ENCODE measurements at places on chromosomes 7 and 10.

DNA sequence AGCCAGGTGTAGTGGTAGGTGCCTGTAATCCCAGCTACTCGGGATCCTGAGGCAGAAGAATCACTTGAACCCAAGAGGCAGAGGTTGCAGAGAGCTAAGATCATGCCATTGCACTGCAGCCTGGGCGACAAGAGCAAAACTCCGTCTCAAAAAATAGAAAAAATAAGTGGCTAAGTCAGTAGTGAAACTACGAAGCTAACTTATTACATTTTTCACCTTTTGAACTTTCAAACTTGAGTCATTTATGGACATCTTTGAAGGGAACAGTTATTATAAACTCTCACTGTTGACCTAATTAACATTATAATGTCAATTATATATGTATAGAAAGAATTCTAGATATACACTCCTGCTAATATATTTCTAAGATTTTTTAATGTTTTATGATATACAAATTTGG lies 541.5 kb upstream of the C7orf33 start:
- no peak for DNase-seq

DNA sequence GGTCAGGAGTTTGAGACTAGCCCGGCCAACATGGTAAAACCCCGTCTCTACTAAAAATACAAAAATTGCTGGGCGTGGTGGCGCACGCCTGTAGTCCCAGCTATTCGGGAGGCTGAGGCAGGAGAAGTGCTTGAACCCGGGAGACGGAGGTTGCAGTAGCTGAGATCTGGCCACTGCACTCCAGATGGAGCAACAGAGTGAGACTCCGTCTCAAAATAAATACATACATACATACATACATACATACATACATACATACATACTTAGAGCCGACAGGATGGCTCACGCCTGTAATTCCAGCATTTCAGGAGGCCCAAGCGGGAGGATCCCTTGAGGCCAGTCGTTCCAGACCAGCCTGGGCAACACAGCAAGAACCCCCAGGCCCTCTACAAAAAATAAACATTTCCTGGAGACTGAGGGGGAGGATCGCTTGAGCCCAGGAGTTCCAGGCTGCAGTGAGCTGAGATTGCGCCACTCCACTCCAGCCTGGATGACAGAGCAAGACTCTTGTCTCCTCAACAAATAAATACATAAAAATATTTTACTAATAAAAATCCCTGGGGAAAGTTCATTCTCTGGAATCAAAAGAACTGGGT lies 90.9 kb upstream of the TNRC18 start:
- no peak for DNase-seq

DNA sequence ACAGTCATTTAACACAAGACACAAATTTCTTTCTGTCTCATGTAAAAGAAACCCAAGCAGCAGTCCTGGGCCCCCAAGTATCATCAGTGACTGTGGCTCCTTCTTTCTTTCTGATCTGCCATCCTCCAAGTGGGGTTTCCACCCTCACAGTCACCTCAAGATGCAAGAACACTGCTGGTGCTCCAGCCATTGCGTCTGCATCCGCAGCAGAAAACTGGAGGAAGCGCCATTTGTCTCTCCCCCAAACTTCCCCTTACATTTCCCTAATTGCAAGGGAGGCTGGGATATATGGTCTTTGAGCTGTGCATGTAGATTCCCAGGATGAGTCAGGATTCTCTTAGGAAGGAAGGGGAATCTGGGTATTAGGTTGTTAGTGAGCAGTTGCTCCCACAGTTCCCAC lies 60.9 kb upstream of the GNA12 start:
- no peak for DNase-seq

DNA sequence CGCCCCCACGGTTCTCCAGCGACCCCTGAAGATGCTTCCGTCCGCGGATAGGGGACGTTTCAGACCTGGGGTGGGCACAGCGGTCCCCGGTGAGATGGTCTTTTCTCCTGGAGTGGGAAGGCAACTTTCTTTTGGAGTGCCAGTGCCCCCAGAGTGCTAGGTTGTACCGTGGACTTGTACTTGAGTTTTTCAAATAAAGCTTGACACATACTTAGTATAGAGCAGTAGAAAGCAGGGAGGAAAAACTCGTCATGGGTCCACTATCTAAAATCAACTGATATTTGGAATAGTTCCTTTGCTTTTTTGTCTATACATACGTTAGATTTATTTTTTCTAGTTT lies 28.4 kb downstream of the RBM20 start:
- DNase-seq = no peak

DNA sequence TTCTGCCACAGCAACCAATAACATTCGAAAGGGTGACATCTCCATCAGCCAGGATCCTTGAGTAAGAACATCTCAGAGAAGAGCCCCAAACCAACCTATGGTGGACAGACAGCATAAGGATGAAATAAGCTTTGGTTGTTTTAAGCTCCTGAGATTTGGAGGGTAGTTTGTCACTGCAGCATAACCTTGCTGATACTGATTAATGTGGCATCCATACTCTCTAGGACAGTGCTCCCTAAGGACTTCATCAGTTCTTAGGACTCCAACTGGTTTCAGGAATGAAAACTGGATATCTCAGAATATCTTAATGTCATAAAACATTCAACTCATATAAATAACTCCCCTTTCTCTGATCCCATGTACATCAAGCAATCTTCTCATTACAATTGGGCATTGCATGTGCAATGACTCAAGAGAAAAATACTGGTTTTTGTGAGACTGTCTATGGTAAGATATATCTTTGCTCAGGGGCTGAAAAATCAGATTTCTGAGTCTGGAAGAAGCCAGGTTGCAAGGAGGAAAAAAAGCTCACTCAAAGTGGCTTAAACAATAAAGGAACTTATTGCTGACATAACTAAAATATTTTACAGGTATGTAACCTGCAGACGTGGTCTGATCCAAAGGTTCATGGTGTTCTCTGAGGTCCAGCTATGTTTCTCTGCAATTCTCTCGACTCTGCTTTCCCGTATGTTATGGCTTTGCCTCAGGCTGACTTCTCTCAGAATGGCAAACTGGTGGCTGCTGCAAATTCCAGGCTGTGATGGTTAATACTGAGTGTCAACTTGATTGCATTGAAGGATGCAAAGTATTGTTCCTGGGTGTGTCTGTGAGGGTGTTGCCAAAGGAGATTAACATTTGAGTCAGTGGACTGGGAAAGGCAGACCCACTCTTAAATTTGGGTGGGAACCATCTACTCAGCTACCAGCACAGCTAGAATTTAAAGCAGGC lies 65.7 kb downstream of the RAB11FIP2 start:
- DNase-seq = no peak

GRCh38 chr7:28346676-28347363 lies 65.5 kb upstream of the CREB5 start:
- DNase-seq = no peak

- DNase-seq = no peak
Observed at GRCh38 chr10:114825513-114826253, 4.1 kb downstream of the FHIP2A start.

DNA sequence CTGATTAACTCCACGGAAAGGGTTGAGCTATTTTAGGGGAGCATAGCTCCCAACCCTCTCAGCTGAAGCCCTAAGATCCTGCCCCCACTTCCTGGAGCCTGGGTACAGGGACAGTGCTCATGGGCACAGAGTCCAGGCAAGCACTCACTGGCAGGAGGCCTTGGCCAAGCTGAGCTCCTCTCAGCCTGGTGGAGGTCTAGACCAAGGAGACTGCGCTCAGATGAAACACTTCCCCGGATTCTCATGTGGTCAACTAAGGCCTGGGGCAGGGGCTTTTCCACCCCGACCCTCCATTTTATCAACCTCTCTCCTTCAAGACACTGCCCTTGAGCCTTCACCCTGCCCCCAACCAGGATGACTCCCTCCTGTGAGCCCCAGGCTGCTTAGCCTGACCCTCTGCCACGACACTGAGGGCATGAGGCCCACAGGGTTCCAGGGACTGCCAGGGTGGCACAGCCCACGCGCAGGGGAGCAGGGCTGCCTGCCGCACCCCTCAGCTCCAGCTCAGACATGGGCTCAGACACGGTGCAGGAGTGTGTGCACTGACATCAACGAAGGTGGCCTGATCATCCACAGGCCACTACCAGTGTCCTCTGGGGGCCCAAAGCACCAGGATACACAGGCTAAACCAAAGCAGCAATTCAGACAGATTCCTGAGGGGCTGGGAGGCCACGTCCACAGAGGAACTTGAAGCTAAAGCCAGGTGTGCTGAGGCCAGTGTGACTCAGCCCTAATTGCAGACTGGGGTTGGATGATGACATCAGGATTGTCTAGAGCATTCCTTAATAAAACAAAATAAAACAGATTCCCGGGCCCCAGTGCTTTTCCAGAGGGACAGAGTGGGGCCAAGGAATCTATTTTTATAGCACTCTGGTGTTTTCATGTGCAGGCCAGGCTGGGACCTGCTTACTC lies 18.8 kb downstream of the CHAT start:
- DNase-seq = no peak

DNA sequence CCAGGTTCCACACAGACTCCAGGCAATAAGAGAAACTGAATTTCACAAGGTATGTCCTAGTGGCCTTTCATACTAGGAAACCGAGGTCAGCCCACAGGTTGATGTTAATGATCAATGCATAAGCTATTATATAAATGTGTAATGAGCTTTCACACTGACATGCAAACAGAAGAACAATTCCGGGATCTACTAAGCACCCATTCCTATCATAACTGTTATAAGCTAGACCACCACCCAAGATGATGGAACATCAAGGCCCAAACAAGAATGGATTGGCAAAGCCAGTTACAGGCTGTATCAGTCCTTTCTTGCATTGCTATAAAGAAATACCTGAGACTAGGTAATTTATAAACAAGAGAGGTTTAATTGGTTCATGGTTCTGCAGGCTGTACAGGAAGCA lies 15.2 kb downstream of the SORBS1 start:
- DNase-seq = no peak

DNA sequence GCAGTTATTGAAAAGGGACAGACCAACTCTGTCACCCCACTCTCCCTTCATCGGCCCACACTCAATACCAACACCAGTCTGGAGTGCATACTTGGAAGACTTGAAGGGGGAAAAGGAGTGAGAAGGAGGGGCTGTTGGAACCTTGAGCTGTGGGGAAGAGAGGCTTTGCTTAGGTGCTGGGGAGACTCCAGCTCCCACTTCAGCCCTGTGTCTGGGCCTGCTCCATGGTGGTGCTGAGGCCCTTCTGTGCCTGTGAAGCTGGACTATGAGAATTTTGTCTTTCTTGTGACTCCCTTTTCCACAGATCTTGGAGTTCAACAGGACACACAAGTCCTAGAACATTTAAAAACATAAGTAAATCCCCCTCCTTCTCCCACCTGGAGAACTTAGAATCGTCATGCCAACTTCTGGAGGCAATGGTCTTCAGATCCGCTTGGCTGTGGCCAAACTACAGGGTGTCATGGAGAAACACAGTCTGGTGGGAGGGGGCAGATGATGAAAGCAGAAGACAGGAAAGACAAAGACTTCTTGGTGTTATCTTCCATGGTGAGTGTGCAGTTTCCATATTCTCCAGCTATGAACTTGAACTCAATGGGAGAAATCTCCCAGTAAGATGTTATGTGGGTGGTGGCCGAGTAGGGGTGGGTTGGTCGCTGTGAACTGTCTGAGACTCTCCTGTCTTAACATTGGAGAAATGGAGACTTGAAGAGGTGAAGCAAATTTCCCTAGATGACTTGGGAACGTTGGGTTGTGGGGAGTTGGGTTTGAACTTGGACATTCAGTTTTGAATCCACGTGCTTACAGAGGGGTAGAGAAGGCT lies 18.4 kb upstream of the GIMAP8 start:
- DNase-seq = no peak

DNA sequence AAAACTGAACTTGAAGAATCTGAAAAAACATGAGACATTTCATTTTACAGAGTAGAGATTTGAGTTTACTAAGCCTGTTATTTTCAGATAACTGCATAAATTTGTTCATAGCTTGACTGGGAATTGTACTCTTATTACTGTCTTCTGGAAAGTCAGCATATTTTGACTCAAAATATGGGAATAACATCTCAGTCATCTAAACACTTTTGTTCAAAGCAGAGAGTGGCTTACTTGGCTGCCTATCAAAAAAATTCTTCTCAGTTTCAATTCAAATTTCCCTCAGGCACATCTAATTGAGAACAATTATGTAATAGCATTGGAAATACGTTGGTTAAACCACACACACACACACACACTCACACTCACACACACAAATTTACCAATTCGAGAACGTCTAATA lies 384.6 kb downstream of the ARL4A start:
- no peak for DNase-seq

- DNase-seq = no peak
Observed at GRCh38 chr10:78264361-78264760, 230.7 kb downstream of the RPS24 start.

- no peak for DNase-seq
Observed at GRCh38 chr10:4357911-4358310, 468.1 kb upstream of the AKR1E2 start.

- DNase-seq = no peak
Observed at GRCh38 chr7:37047260-37047659, 323.0 kb upstream of the AOAH start.

- DNase-seq = no peak
Observed at GRCh38 chr7:157300369-157300825, 36.4 kb upstream of the DNAJB6 start.

DNA sequence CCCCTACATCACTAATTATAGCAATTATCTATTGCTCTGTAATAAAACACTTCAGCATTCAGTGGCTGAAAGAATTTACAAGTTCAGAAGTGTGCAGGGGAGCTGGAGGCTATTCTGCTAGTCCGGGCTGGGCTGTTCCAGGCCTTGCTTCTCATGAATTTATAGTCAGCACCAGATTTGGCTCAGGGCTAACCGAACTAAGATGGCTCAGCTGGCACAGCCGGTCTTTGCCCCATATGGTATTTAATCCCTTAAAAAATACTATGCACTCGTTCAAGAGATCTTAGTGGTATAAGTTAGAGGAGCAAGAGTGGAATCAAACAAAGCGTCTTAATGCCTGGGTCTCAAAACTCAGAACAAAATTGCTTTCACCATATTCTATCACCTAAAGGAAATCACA lies 932.9 kb downstream of the XPNPEP1 start:
- no peak for DNase-seq

DNA sequence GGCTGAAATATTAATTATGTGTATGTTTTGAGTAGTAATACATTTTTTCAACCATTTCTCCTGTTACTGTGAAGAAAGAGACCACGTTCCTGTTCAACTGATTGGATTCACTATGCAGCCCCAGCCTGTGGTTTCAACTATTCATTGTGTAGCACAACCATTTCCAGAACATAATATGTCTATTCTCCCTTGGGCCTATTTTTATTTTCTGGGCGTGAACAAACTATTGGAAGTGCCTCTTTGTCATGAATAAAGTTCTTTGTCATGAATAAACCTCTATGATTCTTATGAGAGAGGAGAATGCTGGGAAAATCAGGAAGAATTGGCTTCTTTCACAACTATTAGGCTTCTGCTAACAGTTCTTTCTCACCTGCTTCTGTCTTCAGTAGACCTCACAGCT lies 152.4 kb downstream of the GNAT3 start:
- no peak for DNase-seq
